ENCODE measurements at places on chromosomes 3 and 15. TPM values are rescaled to one million over a fixed set of nuclear protein-coding genes. Genes with fewer than 3 reads are reported as not detected.

- H3K27me3 ChIP-seq: no peaks in the 10 kb centered on the region
- H3K4me1 ChIP-seq: no peaks in the 10 kb centered on the region
- no peaks in the 10 kb centered on the region for H3K36me3 ChIP-seq
- H3K27ac ChIP-seq: no peak overlapping the region
- no peak overlapping the region for H3K4me3 ChIP-seq
Measured at GRCh38 chr15:26702381-26702780, 70.5 kb downstream of the GABRB3 start.

RASGRP1 gene
- total RNA-seq: 7.6 TPM

GRCh38 chr3:100129941-100130340, 15.6 kb upstream of the FILIP1L start:
- no peak overlapping the region for H3K4me3 ChIP-seq
- no peak for DNase-seq
- H3K4me1 ChIP-seq: no peaks in the 10 kb centered on the region

ONECUT1 gene
- total RNA-seq: not detected

KIF7 gene
- total RNA-seq: 10.3 TPM

DNA sequence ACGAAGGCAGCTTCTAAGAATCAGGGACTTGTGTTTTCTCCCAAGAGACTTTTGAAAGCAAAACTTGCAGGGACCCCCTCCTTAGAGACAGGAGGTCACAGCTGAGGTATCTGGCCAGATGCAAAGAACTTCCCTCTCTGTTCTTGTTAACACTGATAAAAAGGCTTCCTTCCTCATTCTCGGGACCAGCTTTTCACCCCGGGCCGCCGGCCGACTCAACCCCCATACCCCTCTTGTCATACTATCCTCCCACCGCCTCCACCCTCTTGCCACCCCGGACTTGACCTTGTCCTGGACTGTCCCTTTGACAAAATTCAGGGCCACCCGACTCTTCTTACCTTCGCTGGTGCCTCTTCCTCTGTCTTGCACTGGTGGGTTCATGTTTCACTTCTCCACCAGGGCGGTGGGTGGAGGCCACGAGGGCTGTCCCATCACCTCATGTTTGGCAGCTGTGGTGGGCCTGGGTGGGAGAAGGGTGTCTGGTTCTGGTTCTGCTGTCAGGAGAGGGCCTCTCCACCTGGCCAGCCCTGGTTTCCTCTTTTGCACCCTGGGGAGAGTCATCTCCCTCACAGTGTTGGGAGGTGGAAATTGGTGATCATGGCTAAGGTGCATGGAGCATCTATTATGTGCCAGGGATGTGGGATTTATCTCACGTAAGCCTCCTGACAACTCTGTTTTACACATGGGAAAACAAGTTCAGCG, 32.5 kb downstream of the BHLHE40 start:
- no peaks in the 10 kb centered on the region for H3K36me3 ChIP-seq
- no peak overlapping the region for H3K27ac ChIP-seq
- H3K4me1 ChIP-seq: no peaks in the 10 kb centered on the region
- H3K4me3 ChIP-seq: no peak overlapping the region
- DNase-seq: no peak

All from prostate gland (tissue), 2 donors.